Stimulated activated CD4-positive, alpha-beta T cell treated with anti-CD3 and anti-CD28 coated beads, Interleukin-1b, Interleukin-23, amount 100 ng/mL, for 1 hour (primary cell): ENCODE measurements at places on chromosomes 12 and 14.

- DNase-seq, result no peak
Measured at GRCh38 chr12:121344506-121344905, 7.7 kb downstream of the ANAPC5 start.

DNA sequence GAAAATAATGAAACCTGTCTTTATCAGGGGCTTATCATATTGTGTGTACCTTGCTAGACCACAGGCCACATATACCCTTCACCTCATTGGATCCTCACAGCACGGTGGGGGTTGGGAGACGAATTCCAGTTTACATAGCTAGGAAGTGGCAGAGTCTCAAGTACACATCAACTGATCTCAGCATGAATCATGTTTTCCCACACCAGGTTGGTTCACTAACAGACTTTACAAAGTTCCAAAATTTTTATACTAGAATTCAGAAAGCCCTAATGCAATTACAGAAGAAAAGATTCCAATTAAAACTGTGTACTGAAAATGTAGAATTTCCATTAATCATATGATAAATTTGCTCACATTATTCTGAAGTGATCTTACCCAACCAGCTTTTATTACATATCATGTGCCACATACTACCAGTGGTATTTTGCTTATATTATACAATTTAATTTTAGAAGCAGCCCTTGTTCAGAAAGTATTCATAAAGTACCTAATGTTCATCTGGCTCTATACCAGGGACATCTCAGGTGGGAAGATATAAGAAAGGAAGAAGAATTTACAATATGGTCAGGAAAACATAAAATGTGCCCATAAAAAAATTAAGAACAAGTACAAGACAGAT, 196.2 kb downstream of the ITPR2 start:
- DNase-seq, result no peak

DNA sequence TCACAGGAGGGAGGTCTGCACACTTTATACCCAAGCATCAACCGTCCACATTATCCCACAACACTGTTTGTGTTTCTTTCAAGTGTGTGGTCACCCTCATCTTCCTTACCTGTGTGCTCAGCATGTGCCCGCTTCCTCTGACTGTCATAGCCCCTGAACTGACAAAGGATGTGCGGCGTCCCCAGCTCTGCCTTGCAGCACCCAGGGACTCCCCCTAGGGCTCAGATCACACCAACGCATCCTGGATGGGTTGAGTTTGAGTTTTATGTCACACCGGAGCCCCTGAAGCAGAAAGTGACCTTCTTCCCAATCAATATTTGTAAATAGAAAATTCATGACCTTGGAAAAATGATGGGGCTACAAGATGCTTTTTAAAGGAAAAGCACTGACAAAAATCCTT, 770.7 kb upstream of the TMEM132C start:
- DNase-seq, result no peak

DNA sequence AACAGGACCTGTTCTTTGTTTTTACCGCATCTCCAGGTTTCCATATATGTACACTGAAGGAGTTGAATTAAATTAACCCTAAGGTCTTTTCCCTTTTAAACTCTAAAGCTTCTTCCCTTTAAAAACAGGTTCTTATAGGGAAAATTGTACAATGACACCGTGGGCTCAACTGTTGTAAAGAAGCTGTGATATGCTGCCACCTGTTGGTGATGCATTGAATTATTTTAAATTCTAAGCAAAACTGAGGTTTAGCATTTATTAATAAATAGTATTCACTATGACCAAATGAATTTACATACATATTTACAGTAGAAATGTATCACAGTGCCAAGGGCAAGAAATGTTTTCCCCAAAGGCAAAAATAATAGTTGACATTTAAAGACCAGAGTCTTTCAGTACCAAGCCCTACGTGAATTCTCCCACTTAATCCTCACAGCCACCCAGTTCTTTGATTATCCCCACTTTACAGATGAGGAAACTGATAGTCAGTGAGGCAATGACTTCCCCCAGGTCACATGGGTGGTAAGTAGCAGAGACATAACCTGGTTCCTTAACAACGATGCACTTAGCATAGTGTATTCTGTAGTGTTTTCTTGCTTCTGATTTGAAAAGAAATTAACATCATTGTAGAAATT, 35.7 kb upstream of the TMEM263 start:
- DNase-seq, result no peak

DNA sequence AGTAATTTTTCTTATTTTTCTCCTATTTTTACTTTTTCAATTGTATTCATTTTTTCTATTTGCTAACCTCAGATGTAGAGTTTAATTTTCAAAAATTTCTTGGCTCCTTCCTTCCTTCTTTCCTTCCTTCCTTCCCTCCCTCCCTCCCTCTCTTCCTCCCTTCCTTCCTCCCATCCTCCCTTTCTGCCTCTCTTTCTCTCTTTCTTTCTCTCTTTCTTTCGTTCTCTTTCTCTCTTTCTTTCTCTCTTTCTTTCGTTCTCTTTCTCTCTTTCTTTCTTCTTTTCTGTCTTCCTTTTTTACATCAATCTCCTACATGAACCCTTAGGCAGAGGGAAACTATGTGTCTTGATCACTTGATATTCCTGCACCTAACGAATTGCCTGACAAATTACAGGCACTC, 12.4 kb upstream of the GYS2 start:
- DNase-seq, result no peak

DNA sequence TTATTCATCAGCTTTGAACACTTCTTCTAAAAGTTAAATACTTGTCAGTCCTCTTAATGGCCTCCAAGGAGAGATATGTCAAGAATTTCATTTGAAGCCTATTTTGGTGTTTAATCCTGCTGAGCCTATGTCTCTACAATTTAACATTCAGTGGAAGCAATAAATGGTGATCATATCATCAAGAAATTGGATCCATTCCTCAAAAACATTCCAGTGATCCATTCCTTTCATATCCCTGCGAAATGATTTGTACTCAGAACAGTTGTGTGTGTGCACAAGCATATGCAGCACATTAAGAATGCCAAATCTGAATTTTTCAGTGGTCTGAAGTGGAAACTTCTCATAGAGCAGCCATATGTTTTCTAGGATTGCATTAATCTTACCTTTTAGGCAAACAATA, 373.7 kb upstream of the SYT1 start:
- no peak for DNase-seq

GRCh38 chr12:101696251-101697196, 916 bp upstream of the CHPT1 start:
- no peak for DNase-seq

DNA sequence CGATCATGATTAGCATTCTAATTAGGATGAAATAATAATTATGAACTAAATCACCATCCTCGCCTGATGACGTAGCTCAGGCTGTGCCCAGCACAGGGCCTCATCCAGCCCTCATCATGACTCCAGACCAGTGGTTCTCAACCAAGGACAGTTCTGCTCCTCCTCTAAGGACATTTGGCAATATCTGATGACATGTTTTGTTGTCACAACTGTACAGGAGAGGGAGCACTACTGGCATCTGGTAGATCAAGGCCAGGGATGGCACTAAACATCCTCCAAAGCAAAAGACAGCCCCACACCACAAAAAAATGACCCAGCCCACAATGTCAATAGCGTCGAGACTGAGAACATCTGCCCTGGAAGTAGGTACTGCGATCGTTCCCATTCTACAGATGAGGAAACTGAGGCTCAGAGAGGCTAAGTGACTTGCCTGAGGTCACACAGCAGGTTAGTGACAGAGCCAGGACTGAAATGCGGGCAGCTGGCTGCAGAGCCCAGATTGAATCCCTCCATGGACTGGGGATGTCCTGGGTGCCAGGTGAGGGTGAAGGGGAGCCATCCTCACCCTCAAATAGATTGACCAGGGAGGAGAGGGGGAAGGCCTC, 15.5 kb downstream of the TRPV4 start:
- DNase-seq, result no peak

- no peak for DNase-seq
Measured at GRCh38 chr12:10293570-10294227, 14.0 kb upstream of the KLRD1 start.

- DNase-seq, result no peak
Measured at GRCh38 chr14:51925980-51926379, 63.4 kb upstream of the RTRAF start.

GRCh38 chr12:61546296-61546695, 713.9 kb upstream of the USP15 start:
- no peak for DNase-seq

- no peak for DNase-seq
Measured at GRCh38 chr14:33786091-33786825, 164.6 kb downstream of the EGLN3 start.
